ENCODE measurements at places on chromosomes 2 and 18.

DNA sequence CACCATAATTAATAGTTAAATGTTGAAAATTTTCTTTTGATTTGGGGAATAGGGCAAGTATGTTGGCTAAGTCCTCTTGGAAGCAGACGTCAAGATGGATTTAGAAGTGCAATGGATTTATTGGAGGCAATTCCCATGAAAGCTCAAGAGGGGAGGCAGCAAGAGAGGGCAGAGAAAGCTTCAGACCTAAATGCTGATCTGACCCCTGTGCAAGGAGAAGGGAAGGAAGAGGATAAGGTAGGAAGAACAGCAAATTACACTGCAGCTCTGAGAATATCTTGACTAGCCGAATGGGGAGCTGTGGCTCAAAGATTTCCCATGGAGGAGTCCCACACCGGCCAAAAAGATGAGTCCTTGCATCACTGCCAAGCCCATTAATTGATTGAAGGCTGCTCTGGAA, 46.9 kb upstream of the ATP8B1 start:
- DNase-seq: no peak

DNA sequence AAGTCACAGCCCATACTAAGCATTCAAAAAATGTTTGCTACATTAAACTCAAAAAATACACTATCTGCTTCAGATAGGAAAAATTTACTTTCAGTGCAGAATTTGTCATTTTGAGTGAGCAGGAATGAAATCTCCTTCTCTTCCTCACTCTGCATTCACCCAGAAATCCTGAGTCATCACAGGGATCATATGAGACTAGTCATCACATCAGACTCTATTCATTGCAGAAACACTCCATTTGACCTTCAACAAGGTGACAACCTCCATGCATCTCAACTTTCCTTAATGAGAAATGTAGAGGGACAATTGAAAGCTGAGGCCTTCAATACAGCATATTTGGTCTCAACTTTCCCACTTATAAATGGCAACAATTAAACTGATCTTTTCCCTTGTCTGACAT, 130.4 kb upstream of the CYP26B1 start:
- peak; percentile 22 for DNase-seq

DNA sequence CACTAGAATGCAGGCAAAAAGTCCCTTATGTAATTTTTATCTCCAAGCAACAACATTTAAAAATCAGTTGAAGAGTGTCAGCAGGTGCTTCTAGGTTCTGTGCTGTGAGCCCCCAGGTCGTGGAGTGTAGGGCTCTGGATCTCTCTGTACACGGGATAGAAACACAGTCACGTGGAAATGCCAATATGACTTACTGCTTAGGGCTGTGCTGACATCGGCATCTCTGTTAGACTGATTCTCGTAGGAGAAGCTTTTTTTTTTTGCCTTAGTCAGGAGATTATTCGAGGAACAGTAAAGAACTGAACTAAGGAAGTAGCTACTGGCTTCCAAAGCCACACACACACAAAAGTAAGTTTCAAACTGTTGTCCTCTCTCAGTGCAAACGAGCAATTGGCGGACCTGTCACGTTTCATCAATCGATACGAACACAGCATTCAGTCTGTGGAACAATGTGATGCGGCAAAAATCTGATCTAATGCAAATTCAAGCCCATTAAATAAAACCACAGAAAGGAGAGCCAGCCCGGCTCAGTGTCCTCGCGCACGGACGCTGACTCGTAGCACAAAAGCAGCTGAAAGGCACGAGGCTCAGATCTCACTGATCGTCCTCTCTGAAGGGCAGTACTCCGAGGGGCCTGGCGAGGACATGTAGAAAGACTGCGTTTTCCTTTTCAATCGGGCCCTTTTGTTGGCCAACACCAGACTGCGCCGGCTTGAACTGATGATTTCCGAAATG, 41.5 kb downstream of the PRELID3A start:
- DNase-seq: no peak

DNA sequence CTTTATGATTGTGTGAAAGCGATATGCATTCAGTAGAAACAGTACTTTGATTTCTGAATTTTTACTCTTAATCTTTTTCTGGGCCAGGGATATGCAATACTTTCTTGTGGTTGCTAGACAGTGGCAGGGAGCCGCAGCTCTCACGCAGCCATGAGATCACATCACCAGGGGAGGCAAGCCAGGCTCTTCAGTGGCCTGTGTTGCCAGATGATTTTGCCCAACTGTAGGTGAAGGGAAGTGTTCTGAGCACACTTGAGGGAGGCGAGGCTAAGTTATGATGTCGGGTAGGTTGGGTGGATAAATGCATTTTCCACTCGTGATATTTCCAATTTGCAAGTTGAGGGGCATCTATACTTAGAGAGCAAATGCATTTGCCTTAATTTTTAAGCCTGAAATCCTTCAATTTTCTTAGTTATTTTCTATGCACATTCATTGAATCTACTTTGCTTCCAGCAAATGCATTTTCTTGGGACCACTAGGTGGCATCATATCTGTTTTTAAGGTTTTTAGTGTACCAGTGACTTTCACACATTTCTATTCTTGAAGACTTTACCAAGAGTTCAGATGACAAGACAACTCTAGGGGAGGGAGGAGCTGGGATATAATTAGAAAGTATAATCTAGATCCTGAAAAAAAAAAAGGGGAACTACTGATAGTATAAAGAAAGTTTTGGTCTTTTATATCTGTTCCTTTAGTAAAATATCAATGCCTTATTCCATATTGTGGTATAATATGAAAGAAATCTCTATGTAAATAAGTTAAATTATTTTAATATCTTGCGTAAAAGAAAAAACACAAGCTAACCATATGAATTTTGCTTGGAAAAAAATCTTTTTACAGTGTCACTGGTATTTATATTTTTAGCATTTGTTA, 643.3 kb downstream of the SOCS6 start:
- peak; percentile 7 for DNase-seq

DNA sequence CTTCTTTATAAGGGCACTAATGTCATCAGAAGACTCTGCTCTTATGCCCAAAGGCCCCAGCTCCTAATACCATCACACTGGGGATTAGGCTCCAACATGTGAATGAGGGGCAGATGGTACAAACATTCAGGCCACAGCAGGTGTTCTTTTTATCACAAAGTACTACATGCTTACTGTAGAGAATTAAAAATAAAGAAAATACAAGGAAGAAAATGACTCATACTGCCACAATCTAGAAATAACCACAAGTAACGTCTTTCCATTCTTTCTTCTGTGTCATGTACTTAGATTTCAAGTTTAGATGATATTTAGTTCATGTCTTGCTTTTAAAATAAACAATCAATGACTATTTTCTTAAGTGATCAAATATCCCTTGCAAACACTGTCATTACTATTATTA, 100.3 kb upstream of the NEDD4L start:
- DNase-seq: no peak

DNA sequence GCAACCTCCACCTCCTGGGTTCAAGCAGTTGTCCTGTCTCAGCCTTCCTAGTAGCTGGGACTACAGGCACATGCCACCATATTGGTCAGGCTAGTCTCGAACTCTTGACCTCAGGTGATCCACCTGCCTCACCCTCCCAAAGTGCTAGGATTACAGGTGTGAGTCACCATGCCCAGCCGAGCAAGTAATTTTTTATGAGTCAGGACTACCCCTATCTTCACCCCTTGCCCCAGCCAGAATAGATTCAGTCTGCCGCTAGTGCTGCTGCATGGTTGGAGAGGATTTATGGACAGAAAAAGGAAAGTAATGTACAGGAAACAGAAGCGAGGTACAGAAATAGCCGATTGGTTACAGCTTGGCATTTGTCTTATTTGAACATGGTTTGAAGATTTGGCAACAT, 48.9 kb downstream of the BMPR2 start:
- no peak for DNase-seq

Data from urothelium cell line (cell line).